ENCODE measurements at places on chromosomes 3 and 15.
A peak's percentile ranks its signal among the peaks of the same experiment; 100 is the strongest.

GRCh38 chr15:64493641-64494040, 33.3 kb downstream of the ZNF609 start:
- DNase-seq, result no peak

DNA sequence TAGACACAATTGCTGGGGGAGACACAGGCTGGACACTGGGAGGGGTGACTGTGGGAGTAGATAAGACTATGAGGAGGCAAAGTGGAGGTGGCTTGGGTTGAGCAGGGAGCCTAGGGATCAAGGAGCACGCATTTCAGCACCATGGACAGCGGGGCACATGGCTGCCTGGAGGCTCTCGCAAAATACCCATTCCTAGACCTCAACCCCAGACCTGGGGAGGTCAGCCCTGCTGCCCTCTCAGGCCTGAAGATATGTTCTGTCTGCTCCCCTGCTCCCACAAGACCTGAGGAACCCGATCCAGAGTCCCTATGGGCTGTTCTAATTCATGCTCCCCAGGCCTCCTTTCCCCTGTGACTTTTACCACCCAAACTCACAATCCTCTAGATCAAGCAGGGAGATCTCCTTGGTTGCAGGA, 16.0 kb upstream of the CPEB1 start:
- DNase-seq, result peak; percentile 71

DNA sequence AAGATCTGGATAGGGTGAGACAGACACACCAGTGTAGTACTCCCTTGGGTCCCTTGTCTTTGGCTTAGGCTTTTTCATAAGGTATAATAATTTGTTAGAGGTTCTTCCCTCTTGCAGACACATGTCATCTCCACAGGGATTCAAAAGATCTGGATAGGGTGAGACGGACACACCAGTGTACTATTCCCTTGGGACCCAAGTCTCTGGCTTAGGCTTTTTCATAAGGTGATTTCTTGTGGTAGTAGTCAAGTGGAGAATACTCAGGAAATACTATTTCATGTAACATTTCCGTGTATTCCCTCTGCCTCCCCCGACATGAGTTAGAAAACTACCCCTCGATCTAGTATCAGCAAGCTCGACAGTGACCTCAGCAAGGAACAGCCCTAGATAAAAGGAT, 954 bp upstream of the MAPKBP1 start:
- DNase-seq, result no peak

GRCh38 chr15:47944637-47945288, 176.0 kb upstream of the SLC24A5 start:
- DNase-seq, result no peak

DNA sequence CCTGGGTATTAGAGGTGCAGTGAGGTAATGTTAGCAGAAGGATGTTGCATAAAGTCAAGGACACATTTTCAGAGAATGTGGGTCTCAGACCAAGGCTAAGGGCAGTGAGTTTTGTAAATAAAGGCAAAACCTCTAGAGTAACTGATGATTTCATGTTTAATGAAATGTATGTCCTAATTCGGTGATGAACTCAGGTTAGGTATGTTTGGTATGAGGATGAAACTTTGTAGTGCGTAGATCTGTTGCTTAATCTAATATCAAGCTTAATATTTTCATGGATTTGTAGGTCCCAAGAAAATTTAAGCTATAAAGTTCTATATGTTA, 3.6 kb downstream of the USP50 start:
- DNase-seq, result no peak

- no peak for DNase-seq
Measured at GRCh38 chr3:156792114-156792513, 34.0 kb upstream of the LEKR1 start.

DNA sequence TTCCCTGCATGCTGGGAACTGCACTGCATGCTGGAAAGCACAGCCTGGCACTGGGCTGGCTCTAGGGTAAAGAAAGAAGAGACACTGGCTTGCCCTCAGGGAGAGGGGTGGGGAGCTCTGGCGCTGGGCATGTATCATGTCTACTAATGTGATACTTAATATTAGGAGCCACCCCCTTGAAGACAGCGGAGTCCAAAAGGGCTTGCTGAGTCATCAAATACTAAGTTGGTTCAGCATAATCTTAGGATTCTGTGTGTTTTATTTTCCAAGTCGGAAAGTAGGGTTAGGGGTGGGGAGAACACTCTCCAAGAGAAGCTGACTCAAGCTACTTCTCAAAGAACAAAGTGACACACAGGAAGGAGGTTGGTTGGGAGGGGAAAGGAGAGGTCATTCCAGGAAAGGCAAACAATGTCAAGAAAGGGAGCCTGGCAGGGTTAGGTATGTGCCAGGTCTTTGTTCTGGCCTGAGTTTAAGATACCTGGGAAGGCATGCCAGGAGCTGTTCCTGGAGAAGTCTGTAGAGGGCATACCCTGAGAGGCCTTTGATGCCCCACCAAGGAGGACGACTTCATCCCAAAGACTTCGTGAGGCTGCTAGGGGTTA, 237.8 kb upstream of the NR2E3 start:
- peak; percentile 43 for DNase-seq

- no peak for DNase-seq
Measured at GRCh38 chr3:82410366-82410765, 648.9 kb upstream of the GBE1 start.

DNA sequence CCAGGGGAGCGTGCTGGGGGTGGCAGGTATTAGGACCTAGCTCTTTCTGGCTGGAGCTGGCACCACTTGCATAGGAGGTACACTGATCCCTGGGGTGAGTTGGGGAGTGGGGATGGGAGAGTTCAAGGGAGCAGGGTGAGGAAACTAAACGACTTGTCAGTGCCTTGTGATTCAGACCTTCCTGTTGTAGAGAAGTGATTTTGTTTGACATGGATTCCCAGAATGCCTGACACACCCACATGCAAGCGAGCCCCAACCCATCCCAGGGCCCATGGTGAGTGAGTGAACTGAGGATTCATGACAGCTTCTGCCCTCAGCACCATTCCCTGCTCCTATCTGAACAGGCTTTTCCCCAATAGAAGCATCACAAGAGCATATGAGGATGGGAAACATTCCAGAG, 15.6 kb upstream of the UBE2Q2 start:
- no peak for DNase-seq

DNA sequence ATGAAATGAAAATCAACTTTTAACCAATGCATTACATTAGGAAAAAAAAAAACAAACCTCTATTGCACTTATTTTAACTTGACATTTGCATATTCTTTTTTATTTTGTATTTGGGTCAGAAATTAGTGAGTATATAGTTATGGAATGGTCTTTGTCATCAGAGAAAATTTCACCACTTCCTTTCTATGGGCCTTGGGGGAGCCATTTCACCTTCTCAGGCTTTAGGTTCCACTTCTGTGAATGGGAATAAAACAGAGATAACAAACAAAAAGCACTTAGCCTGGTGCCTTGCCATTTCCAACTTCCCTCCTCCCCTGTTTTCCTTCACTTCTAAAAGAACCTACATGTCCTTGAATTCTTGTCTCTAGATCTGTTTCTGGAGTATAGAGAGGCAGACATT, 168.0 kb upstream of the STT3B start:
- no peak for DNase-seq

GRCh38 chr15:71437919-71438318, 322.6 kb downstream of the THSD4 start:
- no peak for DNase-seq

- no peak for DNase-seq
Measured at GRCh38 chr15:66815318-66815717, 113.3 kb downstream of the SMAD6 start.

DNA sequence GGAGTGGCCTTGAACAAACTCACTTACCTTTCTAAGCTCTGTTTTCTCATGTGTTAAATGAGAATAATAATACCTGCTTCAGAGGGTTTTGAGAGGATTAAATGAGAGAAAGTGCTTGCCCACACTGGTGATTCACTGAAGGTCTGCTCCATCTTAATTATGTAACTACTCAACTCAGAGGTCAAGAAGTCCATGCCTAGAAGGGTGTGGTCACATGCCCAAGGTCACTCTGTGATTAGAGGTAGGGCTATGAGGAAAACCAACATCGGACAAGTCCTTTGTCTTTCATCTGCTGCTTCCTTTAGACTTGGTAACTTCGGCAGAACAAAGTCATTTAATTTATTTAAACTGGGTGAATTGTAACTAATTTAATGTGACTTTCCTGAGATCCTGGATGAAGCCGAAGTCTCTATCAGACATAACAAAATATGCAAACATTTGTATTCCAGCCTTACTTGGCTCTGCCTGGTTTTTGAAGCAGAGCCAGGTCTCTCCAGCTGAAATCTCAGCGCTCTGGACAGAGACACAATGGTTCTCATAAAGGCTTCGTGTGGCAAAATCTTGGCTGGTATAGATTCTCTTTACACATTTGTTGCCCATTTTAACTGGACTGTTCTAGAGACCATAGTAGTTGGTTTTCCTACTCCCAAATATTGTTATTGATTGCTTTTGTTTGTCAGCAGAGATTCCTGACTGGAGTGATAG, 3.0 kb downstream of the CHRNA7 start:
- DNase-seq, result no peak

DNA sequence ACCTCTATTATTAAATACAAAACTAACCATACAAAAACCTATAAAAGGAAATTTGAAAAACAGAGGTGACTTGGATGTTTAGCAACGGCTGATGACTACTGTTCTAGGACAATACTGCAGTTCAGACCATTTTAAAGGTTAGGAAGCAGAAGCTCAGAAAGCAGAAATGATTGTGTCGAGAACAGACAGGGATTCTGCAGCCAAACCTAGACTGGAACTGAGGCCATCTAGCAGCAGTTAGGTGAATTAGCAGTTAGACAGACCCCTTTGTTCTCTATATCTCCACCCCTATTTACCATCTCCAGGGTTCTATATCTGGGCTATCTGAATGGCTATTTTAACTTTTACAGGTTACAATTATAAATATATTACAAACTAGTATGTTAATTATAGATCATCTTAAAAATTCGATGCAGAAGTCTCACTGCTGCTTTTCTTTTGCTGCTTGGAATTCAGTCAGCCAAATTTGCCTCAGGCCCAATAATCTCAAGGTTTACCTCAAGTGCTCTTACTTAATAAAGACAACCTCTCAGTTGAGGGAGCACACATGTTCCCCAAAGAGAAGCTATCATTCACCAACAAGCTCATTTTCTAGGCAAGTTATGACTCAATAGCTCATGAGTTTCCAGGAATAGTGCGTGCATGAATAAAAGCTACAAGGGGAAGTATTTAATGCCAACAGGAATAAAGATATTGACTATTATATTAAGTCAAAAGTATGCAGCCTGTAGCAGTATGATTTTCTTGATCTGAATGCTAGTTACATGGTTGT, 9.3 kb upstream of the IL1RAP start:
- no peak for DNase-seq

DNA sequence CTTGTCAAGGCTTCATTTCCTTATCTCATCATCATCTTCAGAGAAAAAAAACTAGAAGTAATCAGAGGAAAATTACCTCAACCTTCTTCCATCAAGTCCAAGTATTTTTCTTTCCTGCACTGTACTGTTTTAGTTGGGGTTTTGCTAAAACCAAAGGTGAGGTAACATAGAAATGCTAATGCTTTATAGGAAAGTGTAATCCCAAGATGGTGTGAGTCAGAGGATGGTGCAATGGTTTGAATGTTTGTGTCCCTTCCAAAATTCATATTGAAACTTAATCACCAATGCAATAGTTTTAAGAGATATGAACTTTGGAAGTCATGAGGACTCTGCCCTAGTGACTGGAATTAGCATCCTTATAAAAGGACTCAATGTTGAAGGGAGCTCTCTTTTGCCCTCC, 79.5 kb downstream of the KBTBD8 start:
- DNase-seq, result no peak

- DNase-seq, result no peak
Measured at GRCh38 chr3:12895391-12896062, 54.2 kb upstream of the RPL32 start.

DNA sequence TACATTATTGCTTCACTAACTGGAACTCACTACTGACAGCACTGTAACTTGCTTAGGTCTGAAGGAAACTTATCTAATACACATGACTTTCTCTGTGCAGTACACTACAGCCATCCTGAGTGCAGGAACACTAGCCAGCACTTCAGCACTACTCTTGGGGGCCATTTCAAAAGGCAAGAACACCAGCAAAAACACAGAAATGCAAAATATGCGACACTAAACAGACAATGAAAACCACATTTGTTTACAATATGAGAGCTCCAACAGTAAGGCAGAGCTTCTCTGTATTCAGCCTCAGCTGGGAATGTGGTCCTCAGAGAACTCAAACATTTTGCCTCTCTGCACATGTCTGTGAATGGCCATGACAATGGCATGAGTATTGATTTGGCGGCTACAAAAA, 109.6 kb downstream of the ARRDC4 start:
- no peak for DNase-seq

GRCh38 chr3:4726549-4726948, 233.4 kb downstream of the ITPR1 start:
- no peak for DNase-seq

DNA sequence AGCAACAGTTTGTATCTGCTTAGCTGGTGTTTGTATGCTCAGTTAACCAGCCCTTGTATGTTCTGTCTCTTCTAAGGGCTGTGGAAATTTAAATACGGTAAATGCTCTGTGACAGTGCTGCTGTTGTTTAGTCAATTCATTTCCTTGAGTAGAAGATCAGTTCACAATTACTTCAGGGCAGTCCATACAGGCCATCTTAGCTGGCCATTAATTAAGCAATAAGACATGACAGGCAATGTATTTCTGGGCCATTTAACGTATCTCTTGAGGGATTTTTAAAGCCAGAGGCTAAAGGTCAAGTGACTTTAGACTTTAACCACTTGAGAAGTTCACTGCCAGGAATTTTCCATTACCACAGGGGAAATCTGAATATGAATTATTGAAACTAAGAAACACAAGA, 351.8 kb downstream of the ZIC1 start:
- DNase-seq, result no peak

Data from NT2/D1 (cell line).